Stimulated activated CD4-positive, alpha-beta T cell treated with anti-CD3 and anti-CD28 coated beads, Interleukin-12 subunit alpha, Interleukin-12 subunit beta, amount 100 ng/mL, for 24 hours (primary cell): ENCODE measurements at places on chromosomes 11 and 22.

GRCh38 chr11:95443386-95443785, 212.4 kb upstream of the SESN3 start:
- no peak for DNase-seq

DNA sequence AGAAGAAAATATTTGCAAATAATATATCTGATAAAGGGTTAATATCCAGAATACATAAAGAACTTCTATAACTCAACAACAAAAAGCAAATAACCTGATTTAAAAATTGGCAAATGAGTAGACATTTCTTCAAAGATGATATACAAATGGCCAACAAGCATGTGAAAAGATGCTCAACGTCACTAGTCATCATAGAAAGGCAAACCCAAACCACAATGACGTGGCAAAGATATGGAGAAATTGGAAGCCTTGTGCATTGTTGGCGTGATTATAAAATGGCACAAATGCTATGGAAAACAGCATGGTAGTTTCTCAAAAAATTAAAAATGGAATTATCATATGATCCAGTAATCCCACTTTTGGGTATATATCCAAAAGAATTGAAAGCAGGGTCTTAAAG, 466.3 kb downstream of the TBC1D22A start:
- DNase-seq = no peak

GRCh38 chr11:85941380-85941973, 86.3 kb downstream of the CCDC83 start:
- DNase-seq = peak; percentile 33

- DNase-seq = no peak
Measured at GRCh38 chr11:75158696-75159150, 7.8 kb downstream of the SLCO2B1 start.

- DNase-seq = no peak
Measured at GRCh38 chr11:71396548-71397123, 51.6 kb downstream of the DHCR7 start.

- no peak for DNase-seq
Measured at GRCh38 chr11:74583024-74583624, 9.3 kb upstream of the POLD3 start.

DNA sequence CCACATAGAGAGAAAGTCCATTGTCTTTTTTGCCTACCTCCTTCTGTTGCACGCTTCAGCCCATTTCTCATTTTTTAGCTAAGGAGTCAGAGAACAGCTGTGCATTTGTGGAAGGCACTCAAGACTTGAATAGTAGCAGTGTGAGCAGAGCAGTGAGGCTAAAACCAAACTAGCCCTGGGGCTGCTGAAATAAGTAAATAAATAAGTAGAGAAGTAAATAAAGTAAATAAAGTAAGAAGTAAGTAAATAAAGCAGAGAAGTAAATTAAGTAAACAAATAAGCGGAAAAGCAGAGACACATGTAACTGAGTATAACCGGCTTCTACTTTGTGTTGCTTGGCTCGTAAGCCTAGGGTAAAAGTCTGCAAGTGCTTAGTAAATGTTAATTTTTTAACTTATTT, 2.4 kb upstream of the OR52L1 start:
- DNase-seq = no peak

DNA sequence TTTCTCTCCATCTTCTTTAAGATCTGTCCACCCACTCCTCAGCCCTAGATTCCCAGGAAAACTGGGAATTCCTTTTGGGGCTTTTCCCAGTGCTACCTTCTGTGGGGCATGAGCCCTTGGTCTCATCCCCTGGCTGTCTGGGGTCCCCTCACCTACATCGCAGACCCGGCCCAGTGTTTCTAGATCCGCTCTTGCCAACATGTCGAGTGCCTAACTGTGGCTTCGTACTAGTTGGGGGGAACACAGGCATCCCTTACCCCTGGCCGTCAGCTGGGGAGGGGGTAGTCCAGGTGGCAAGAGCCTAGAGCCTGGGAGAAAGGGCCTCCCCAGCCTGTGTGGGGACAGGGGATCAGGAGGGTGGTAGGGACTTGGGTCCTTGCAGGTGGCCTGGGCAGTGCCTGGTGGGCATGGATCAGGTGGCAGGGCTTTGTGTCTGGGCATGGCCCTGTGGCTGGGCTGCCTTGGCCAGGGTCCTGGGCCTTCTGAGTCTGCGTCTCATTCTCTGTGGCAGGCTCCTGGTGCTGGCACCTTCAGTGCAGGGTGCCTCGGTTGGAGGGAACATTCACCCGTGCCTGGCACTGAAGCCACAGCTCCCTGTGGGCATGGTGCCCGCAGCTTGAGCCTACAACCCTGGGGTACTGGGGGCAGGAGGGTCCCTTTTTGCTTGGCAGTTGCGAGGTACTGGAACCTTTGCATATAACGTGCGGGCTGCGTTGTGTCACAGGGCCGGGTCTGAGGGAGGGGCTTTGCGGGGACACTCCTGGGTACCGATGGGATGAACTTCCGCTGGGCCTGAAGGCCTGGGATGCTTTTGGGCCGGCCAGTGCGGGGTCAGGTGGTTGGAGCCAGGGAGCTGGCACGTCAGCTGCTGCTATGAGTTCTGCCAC, 4.1 kb downstream of the KCNQ1 start:
- DNase-seq = no peak

GRCh38 chr22:24331468-24332440, 61.1 kb downstream of the SPECC1L start:
- no peak for DNase-seq

- no peak for DNase-seq
Measured at GRCh38 chr11:129888451-129888850, 6.9 kb downstream of the NFRKB start.

DNA sequence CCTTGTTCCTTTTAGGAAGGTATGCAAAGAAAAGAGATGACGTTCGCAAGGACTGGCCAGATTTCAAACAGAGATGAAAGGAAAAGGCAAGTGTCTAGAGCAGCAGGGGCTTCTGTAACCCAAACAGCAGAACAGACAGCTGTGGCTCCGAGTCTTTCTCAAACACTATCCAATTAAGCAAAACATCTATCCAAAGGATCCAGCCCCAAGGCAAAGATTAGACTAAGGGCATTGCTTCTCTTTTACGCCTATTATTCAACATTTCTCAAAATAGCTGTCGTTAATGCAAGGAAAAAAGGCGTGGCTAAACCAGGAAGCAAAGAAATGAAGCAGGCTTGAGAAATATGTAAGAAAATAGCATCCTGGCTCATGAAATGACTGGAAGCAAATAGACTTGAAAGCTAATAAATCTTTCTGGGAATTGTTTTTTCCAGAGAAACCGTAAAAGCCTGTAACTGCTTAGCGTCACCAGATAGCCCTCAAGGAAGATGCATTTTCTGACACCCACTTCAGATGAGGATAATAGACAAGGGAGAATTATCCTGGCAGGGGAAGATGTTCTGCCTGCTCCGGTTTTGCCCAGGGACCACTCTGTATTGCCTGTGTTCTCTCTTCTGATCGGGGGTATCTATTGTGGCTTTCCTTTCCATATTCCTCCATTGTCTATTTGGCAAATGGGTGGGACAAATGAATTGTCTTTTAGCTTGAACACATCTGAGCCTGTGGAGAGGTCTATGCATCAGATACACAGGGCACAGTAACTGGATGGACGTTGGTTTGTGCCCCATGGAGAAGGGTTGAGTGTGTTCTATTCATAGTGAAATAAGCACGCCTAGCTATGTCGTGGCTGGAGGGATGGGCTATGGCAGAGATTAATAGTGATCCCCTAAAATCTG, 20.2 kb downstream of the C11orf96 start:
- no peak for DNase-seq

GRCh38 chr22:49326558-49326957, 501.1 kb downstream of the BRD1 start:
- no peak for DNase-seq

DNA sequence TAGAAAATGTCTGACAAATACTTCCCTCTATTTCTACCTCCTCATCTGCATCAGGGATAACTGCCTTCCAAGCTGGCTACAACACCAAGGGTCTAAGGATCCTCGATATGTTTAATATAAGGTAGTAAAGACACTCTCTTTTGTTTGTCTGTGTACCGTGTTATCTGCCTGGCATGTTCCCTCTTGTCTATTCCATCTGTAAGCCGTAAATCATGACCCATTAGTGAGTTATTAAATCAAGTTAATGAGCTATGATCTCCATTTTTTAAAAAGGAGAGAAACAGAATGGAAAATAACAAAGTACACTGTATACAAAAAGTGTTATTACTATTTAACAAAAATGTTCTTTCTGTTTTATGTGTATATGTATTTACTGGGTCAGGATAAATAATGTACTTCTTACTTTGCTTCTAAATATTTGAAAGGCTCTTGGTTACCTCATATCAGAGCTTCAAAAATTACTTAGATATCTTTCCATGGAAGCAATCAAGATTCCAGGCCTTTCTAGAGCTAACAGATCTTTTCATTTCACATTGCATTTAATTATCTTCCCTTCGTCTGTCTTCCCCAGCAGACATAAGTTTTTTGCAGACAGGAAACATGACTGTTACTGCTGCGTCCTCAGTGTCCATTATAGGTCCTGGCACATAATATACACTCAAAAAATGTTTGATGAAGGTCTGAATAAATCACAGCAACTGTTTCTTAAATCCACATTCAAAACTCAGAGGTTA, 342.6 kb upstream of the CCDC90B start:
- no peak for DNase-seq

- no peak for DNase-seq
Measured at GRCh38 chr22:22784249-22785039, 103.2 kb upstream of the IGLL5 start.

- DNase-seq = no peak
Measured at GRCh38 chr22:37126882-37127281, 17.4 kb upstream of the TMPRSS6 start.

DNA sequence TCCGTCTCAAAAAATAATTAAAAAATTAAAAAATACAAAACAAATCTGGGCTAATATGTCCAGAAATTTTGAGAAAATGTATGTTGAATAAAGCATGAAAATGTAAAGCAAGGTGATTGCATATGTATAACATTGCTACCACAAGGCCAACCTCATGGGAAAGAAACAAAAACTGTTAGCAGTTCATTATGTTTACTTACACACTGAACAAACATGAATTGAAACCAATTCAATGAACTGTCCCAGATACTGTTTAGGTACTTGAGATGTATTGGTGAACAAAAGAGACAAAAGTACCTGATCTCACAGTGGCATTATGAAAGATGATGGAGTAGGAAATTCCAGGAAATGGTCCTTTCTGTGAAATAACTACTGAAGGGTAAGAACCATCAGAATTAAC, 43.8 kb upstream of the IGLL5 start:
- no peak for DNase-seq

DNA sequence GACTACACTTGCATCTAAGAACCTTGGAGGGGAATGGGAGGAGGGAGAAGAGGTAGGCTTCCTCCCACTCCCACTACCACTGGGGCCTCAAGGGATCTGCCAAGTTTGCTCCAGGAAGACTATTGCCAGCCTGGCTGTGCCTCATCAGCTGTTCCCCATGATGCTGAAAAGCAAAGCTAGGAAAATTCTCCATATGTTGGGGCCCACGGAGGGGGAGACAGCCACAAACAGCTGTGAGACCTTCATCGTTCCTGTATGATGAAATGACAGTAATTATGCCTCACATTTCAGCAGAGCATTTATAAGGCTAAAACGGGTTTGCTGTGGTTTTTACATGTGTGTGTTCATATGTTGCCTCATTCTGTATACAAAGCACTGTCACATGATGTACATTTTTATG, 6.7 kb downstream of the DSCAML1 start:
- DNase-seq = no peak

GRCh38 chr22:29799217-29799680, 32.1 kb downstream of the UQCR10 start:
- DNase-seq = no peak

GRCh38 chr11:131195661-131196517, 174.5 kb upstream of the NTM start:
- DNase-seq = no peak

GRCh38 chr11:94494126-94494680, 419 bp downstream of the ANKRD49 start:
- DNase-seq = no peak

DNA sequence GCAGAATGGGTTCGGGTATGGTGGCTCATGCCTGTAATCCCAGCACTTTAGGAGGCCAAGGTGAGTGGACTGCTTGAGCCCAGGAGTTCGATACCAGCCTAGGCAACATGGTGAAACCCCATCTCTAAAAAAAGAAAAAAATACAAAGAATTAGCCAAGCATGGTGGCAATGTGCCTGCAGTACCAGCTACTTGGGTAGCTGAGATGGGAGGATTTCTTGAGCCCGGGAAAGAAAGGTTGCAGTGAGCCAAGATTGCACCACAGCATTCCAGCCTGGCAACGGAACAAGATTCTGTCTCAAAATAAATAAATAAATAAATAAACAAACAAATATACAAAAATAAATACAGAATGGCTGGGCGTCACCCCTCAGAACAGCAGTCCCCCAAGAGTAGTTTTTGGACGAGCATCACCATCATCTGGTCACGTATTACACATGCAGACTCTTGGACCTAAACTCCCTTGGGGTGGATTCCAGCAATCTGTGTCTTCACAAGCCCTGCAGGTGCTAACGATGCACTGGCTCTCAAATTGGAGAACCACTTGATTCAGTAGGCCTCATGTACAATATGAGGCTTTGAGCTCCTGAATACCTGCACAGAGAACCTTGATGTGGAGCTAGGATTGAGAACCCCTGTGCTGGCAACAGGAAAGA, 33.5 kb downstream of the CLMP start:
- DNase-seq = no peak

DNA sequence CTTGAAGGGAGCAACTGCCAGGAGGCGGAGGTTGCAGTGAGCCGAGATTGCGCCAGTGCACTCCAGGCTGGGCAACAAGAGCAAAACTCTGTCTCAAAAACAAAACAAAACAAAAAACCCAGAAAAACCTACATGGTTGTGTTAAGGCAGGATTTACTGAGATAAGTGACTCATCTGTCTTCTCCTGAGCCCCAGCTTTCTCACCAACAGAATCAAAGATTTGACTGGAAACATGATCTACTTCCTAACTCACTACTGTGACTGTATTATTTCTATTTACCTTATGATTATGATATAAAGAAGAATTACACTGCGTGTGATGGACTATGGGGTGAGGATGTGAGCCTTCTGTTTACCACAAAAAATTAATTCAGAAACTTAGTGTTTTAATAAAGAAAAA, 21.8 kb downstream of the FAM118B start:
- no peak for DNase-seq

GRCh38 chr11:71342951-71343827, 90.8 kb upstream of the SHANK2 start:
- DNase-seq = peak; percentile 12

GRCh38 chr11:129905402-129905801, 10.0 kb upstream of the NFRKB start:
- no peak for DNase-seq

- DNase-seq = no peak
Measured at GRCh38 chr22:41043722-41044121, 48.7 kb upstream of the EP300 start.

GRCh38 chr11:20631519-20632168, 32.2 kb downstream of the SLC6A5 start:
- no peak for DNase-seq

- no peak for DNase-seq
Measured at GRCh38 chr11:20518323-20518834, 81.0 kb upstream of the SLC6A5 start.

DNA sequence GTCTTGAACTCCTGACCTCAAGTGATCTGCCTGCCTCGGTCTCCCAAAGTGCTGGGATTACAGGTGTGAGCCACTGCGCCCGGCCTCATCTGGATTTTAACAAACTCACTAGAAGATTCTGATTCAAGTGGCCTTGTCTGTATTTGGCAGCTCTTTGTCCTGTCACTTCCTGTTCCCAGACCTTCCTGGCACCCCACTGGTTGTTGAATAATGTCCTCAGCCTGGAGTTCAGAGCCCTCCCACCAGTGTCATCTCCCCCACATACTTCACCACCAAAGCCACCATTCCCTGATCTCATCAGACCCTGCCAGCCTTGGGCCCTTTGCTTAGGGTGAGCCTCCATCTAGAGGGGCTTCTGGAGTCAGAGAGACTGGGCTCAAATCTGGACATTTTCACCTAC, 3.3 kb downstream of the PELI3 start:
- no peak for DNase-seq
